ENCODE measurements at places on chromosomes 3 and 15. TPM values are rescaled to one million over a fixed set of nuclear protein-coding genes. Genes with fewer than 3 reads are reported as not detected.

DNA sequence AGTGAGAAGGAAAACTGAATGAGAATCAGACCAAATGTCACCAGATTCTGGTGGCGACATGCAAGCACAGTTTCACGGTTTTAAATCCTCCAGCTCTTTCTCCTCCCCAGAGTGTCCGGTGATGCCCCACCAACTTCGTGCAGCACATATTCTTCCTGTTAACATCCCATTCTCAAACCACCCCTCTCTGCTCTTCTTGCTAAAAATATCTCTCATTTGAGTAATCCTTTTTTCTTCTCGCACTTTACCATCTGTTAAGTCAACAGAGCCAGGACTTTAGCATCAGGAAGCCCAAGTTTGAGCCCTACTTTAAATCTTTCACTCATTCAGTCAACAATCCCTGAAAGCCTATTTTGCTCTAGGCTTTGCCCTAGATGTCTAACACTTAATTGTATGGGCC is 68.2 kb upstream of the VGLL4 start:
- H3K27me3 ChIP-seq, result no peaks in the 10 kb centered on the region
- no peak overlapping the region for H3K4me3 ChIP-seq
- no peak overlapping the region for H3K27ac ChIP-seq

- DNase-seq, result no peak
- no peak within 1 kb of the TSS for H3K4me3 ChIP-seq
- peaks cover 7% of the 10 kb centered on the region for H3K27me3 ChIP-seq
- H3K4me1 ChIP-seq, result no peaks in the 10 kb centered on the region
Measured at GRCh38 chr3:112974894-112975293, at the start of gene CD200R1. CD200R1 (minus strand) TSS chr3:112975103; CDS start chr3:112974857, 246 bp downstream.

DNA sequence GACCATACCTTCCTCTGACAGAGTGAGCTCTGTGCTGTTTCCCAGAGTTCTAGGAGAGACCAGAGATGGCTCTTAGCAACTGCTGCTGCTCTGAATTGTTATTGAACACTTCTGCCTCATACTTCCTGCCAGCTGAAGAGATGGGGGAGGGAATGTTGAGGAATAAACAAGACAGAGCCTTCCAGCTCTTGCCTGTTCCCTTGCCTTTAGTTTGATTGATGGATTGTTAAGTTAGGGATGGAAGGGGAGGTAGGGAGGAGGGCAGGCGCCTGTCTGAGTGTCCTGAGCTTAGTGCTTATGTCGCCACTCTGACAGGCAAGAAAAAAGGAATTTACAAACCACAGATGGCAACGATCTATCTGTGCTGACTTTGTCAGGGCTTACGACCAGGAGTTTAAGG is 42.8 kb downstream of the ZNF609 start:
- H3K4me3 ChIP-seq, result no peak overlapping the region
- no peaks in the 10 kb centered on the region for H3K27me3 ChIP-seq
- DNase-seq, result peak; percentile 81
- peak overlapping the region; percentile 56 for H3K27ac ChIP-seq
- peaks cover 9% of the 10 kb centered on the region for H3K36me3 ChIP-seq

DNA sequence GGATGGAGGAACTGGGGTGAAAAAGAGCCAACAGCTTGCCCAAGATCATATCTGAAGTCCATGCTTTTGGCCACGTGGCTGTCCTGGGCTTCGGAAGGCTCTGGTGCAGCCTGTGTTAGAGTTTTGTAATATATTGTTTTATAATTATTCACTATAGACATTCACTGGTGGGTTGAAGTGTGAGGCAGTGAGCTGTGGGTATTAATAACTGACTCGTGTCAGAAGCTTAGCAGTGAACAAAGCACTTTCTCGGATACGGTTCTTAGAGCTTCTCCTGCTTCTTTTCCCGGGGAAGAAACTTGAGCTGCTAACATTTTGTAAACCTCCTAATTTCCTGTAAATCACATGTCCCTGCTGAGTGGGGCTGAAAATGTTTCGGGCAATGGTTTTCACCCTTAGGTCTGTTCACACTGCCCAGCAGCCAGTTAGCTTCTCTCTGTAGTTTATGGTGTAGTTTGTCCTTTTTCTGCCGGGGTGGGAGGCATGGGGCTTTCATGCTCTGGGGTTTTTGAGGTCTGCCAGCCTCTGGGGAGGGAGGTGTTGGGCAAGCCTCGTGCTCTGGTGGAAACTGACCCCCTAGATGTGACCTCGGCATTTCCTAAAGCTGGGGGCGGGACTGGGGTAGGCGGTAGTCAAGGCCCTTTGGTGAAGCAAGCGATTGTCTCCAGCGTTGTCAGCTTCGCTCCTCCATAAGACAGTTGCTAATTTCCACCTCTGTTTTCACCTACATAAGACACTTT is 1.7 kb downstream of the MRAS start:
- peak; percentile 11 for DNase-seq
- H3K27ac ChIP-seq, result no peak overlapping the region
- H3K27me3 ChIP-seq, result no peaks in the 10 kb centered on the region
- no peaks in the 10 kb centered on the region for H3K36me3 ChIP-seq

GRCh38 chr3:45258317-45258716 is 32.2 kb upstream of the TMEM158 start:
- no peaks in the 10 kb centered on the region for H3K4me1 ChIP-seq
- H3K4me3 ChIP-seq, result no peak overlapping the region
- DNase-seq, result no peak
- no peak overlapping the region for H3K27ac ChIP-seq
- H3K27me3 ChIP-seq, result peaks cover 6% of the 10 kb centered on the region
- no peaks in the 10 kb centered on the region for H3K36me3 ChIP-seq

DNA sequence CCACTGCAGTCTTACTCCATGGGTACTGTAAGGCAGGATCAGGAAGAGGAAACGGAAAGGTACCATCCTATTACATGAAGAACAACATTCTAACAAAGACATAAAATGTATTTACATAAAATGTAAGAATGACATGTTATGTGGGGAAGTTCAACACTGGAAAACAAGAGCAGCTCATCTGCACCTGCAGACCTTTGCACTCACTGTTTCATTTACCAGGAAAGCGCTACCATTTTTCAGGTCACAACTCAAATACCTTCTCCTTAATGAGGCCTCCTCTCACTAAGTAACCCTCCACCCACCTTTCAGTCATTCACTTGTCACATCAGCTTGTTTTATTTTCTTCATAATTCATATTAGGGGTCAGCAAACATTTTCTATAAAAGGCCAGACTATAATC is 2.6 kb downstream of the TMCC1 start:
- H3K27ac ChIP-seq, result peak overlapping the region; percentile 80
- no peaks in the 10 kb centered on the region for H3K36me3 ChIP-seq
- H3K27me3 ChIP-seq, result no peaks in the 10 kb centered on the region
- H3K4me3 ChIP-seq, result no peak overlapping the region
- no peak for DNase-seq

DNA sequence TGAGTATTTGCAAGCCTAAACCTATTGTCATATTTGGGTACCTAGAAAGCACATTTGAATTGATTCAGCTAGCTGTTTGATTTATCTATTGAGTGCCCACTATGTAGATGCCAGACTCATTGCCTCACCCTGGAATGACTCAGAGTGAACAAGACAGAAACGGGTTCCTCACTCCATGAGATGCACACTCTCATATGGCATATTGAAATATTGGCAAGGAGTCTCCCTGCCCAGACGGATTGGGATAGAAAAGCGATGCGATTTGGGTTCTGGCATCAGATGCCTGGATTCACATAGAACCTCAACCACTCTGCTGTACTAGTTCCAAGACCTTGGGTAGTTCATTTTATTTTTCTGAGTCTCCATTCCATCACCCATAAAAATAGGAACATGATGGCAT is 22.5 kb downstream of the LRRN1 start:
- H3K27me3 ChIP-seq, result no peaks in the 10 kb centered on the region
- DNase-seq, result no peak
- H3K36me3 ChIP-seq, result no peaks in the 10 kb centered on the region
- H3K4me3 ChIP-seq, result no peak overlapping the region
- H3K27ac ChIP-seq, result no peak overlapping the region

- no peaks in the 10 kb centered on the region for H3K27me3 ChIP-seq
- no peak for DNase-seq
- peaks cover 11% of the 10 kb centered on the region for H3K4me1 ChIP-seq
- H3K4me3 ChIP-seq, result no peak overlapping the region
Measured at GRCh38 chr3:61928039-61928438, 366.7 kb downstream of the PTPRG start.

- no peaks in the 10 kb centered on the region for H3K36me3 ChIP-seq
- H3K4me3 ChIP-seq, result no peak overlapping the region
- H3K4me1 ChIP-seq, result no peaks in the 10 kb centered on the region
- no peak overlapping the region for H3K27ac ChIP-seq
Measured at GRCh38 chr3:20091331-20092047, 51.2 kb downstream of the KAT2B start.

DNA sequence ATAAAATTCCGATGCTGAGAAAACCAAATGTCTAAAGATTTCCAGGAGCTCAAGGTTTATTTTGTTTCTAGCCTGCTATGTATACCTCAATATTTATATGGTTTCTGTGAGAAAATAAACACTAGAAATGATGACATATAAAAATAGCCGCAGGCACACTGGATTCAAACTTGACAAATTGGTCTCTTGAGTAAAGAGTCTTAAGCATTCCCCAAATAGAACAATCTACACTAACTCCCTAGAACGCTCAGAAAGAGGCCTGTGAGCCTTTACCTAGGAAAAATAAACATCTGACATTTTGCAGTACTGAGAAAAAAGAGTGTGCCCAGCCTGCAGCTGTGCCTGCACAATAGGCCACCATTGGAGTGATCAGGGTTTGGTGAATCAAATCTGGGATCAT is 75.2 kb downstream of the NEK10 start:
- no peaks in the 10 kb centered on the region for H3K36me3 ChIP-seq
- no peaks in the 10 kb centered on the region for H3K27me3 ChIP-seq
- no peak for DNase-seq
- no peak overlapping the region for H3K27ac ChIP-seq

ARHGEF26 gene
- total RNA-seq, result 2.9 TPM

TMC3 gene
- total RNA-seq, result not detected

RBP2 gene
- total RNA-seq, result not detected
